Stimulated activated CD8-positive, alpha-beta memory T cell treated with anti-CD3 and anti-CD28 coated beads, Interleukin-7, amount 100 ng/mL, for 1 hour (primary cell): ENCODE measurements at places on chromosomes 7 and 10.

DNA sequence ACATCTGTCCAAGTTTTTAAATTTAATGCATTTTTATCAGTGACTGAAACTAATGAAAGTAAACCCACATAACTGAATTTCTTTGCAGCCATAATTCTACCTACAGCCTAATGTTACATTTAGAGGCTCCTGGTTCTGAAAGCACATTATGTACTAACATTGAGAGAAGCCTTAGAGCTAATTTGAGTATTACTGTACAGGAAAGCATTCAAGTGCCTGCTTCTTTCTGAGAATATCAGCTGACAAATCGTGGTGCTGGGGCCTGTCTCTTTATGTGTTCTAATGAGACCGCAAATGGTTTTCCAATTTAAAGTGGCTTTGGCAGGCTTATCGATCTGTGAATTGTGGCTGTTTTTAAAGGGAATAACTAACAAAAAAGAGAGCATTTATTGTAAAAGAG lies 32.3 kb upstream of the DGKB start:
- DNase-seq, result no peak

GRCh38 chr7:131336956-131337355 lies 9.3 kb downstream of the MKLN1 start:
- DNase-seq, result no peak

DNA sequence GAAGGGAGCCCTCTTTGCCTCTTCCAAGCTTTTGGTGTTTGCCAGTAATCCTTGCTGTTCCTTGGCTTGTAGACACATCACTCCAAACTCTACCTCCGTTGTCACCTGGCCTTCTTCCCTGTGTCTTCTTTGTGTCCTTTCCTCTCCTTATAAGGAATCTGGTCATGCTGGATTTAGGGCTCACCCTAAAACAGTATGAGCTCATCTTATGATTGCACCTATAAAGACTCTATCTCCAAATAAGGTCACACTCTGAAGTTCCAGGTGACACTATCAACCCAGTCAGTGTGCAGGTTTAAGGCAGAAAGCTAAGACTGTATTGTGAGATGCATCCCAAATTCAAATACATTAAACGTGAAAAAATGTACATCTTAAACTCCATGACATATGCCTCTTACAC lies 49.0 kb upstream of the ZRANB1 start:
- no peak for DNase-seq

GRCh38 chr7:95334447-95334846 lies 10.1 kb upstream of the PON1 start:
- DNase-seq, result no peak

DNA sequence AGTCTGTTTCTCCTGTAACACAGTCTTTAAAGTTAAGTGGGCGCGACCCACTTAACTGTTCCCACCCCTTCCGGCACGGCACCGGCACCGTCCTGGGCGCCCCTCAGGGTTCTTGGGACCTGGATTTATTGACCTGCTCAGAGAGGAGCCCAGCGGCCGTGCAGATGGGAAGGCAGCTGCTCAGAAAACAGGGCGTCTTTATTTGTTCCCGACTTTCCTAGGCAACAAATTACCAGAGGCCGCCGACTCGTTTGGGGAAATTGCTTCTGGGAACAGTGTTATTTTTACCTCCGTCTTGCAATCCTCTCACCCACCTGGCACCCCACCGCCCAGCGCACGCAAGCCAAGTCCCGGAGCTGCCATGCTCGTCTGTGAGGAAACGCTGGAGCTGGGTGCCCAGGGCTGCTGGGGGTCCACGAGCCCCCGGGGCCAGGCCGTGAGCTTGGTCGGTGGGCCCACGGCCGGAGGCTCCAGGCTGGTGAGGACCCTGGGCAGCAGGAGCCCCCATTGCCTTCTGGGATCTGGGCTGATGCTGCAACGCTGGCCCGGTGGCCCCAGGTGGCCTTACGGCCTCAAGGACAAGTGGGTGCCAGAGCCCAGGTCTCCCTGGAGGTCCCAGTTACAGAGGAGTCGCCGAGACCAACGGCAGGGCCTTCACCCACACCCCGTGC lies 14.9 kb upstream of the ADGRA1 start:
- no peak for DNase-seq
